Activated CD8-positive, alpha-beta memory T cell treated with anti-CD3 and anti-CD28 coated beads, Interleukin-2, amount 10 ng/mL, durations not matched to agents 7 days and 5 days (primary cell): ENCODE measurements at places on chromosomes 7 and 10. TPM values are rescaled to one million over a fixed set of nuclear protein-coding genes. Genes with fewer than 3 reads are reported as not detected.

GRCh38 chr7:66776800-66777442 lies 36.4 kb downstream of the RABGEF1 start:
- DNase-seq, result no peak

- DNase-seq, result peak; percentile 41
These were observed 102.4 kb downstream of the SEMA3A start for GRCh38 chr7:84092207-84092606.

The ZNRF2 gene
- total RNA-seq, result 21.3 TPM

The SYT15B gene
- 0.58 TPM for total RNA-seq

The TFR2 gene
- 11.1 TPM for total RNA-seq

The TAC1 gene
- total RNA-seq, result not detected

The VSIR gene
- total RNA-seq, result 68.4 TPM
